SJSA1 (cell line): ENCODE measurements at places on chromosomes 3 and 15. TPM values are rescaled to one million over a fixed set of nuclear protein-coding genes. Genes with fewer than 3 reads are reported as not detected.

WDR93 gene
- 0.05 TPM in 1 of 2 replicates, not detected in the other for total RNA-seq

BMF gene
- 3.2 and 6.2 TPM in 2 replicates for total RNA-seq

FOXL2NB gene
- total RNA-seq: not detected in 2 replicates

ZNF80 gene
- total RNA-seq: not detected in 2 replicates

TFRC gene
- 77.3 and 92.3 TPM in 2 replicates for total RNA-seq

BCHE gene
- total RNA-seq: not detected in 2 replicates

GOLGA6L4 gene
- 0.16 and 2.1 TPM in 2 replicates for total RNA-seq

ARNT2 gene
- 7.1 and 16.8 TPM in 2 replicates for total RNA-seq

SI gene
- total RNA-seq: not detected in 2 replicates
